ENCODE measurements at places on chromosomes 16 and 17.
A peak's percentile ranks its signal among the peaks of the same experiment; 100 is the strongest.

DNA sequence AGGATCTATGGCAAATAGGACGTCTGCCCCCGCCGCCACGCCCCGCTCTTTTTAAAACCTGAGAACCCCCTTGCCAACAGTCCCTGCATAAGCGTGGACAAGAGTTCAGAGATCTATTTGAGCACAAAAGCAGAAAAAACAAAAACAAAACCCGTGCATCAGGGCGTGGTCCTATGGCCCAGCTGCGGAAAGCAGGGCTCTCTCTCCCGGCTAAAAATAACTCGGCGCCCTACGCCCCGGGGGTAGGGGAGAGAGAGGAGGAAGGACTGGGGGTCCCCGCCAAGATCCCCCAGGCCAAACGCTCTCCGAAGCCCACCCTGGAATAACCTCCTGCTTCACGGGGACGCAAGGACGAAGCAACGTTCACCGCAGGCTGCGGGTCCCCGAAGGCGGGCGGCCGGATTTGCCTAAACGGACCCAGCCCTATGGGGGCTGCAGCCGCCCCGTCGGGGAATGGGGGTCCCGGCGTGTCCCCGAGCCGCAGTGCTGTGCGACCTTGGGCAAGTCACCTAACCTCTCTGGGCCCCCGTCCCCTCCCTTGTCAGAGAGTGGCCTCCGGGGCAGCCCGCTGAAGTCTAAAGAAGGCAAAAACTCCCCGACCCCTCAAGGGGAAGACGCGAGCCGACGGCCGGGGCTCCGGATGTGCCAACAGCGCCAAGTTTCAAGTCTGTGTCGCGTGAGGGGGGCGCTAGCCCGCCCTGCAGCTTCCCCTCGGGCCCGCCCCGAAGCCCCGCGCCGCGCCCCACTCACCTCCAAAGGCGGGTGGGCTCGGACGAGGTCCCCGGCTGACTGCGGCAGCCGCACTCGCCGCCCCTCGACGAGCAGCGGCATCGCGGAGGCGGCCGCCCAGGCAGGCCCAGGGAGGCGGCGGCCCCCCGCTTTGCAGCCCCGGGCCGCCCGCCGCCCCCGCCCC lies 477 bp downstream of the NTAN1 start:
- DNase-seq, result peak; percentile 30

DNA sequence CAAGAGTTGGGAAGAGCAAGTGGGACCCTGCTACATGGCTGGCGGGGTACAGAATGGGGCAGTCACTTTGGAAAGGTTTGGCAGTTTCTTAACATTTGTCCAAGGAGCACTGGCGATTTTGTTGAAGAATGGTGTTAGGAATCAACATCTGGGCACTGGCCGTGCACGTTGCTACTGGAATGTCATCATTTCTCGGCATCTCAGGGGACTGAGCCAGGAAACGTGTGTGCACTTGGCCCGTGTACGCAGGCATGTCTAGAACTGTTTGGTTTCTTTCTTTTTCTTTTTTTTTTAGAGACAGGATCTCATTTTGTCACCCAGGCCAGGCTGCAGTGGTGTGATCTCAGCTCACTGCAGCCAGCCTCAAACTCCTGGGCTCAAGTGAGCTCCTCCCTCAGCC lies 17.3 kb upstream of the FOXK2 start:
- DNase-seq, result peak; percentile 64

- DNase-seq, result peak; percentile 56
Observed at GRCh38 chr17:8745586-8746500, 1.2 kb upstream of the CCDC42 start.

DNA sequence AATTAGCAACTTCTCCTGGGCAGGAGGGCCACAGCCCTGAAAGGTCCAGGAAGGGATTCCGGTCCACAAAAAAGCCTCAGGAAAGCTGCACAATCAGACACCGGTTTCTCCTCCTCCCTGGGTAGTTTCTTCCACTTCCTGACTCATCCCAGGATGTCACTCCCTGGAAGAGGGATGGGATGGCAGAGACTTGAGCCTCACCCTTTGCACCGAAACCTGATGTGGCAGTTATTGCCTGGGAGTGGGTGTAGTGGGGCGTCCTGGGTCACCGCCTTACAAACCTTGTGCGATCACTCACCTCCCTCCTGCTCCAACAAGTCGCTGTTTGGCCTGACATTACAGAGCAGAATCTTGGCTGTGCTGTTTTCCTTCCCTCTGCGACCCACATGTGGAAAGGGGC lies 70.8 kb downstream of the LYRM1 start:
- peak; percentile 6 for DNase-seq

GRCh38 chr16:907361-907760 lies 63.4 kb downstream of the LMF1 start:
- no peak for DNase-seq

DNA sequence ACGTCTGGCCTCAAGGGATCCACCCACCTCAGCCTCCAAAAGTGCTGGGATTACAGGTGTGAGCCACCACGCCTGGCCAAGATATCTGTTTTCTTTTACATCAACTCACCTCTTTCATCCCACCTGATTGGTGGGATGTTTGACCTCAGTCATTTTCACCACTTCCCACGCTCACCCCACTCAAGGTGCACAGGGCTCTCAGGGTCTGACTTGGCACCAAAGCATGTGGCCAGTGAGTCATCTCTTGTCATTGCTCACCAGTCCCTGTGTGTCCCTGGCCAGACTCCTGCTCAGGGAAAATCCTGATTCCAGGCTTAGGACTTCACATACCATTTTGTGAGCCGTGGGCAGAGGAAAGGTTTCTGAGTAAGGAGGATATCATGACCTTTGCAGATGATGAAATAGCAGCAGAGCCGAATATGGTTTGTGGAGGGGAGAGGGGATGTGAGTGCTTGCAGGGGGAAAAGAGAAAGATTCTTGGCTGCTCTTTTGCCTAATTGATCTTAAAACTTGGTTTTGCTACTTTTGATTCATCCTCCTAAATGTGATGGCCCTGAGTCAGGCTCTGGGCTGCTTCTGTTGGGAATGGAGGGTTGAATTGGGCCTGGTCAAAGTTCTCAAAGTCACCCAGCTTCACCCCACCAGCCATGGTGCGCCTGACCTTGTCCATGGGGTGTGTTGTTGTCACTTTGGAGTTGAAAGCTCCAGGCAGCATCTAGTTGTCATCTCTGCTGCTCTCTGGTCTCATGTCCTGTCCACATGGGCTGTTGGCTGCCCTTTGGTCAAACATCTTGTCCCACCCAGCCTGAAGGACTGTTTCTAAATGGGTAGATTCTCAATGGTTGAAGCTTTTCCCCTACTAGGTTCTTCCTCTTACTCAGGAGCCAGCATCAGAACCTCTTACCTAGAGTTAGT lies 6.0 kb upstream of the KCNH6 start:
- DNase-seq, result peak; percentile 66

- DNase-seq, result no peak
Observed at GRCh38 chr17:79952901-79953300, 82.8 kb downstream of the TBC1D16 start.

DNA sequence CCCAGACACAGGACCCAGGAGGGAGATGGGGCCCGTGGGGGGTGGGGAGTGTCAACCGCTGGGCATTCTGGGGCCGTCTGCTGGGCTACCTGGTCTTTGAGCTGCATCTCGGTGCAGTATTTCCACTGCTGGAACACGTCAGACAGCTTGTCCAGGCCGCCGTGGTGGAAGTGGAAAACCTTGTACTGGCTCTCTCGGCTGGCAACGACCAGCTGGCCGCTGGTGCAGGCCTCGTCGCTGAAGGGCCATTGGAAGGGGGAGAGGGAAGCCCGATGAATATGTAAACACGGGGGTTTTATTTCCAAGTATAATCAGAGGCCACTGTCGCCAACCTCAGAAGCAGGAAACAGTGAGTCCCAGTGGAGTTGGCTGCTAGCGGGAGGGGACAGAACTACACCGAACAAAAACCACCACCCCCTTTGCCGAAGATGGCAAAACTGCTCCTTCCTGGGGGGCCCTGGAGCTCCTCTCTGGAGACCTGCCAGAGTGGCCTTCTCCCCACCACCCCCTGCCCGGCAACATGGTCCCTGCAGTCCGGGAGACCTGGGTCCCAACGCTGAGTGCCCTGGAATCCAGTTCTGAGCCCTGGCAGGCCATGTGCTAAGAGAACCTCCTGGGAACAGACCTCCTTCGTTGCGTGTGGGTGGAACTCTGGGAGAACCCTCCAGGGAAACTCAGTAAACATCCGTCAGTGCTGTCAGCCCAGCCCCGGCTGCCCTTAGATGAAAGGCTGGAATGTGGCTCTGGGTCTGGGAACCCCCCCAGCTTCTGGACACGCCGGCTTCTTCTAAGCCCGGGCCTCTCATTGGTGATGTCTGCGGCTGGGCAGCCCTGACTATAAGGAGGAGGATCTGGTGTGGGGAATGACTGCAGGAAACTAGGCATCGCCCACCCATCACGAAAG lies 84.1 kb downstream of the TBC1D16 start:
- peak; percentile 86 for DNase-seq

- no peak for DNase-seq
Observed at GRCh38 chr17:41586863-41587495, at the start of gene KRT14. KRT14 (minus strand) TSS chr17:41586895; CDS start chr17:41586834, 61 bp downstream.

- no peak for DNase-seq
Observed at GRCh38 chr17:13583996-13584700, 17.6 kb downstream of the HS3ST3A1 start.

DNA sequence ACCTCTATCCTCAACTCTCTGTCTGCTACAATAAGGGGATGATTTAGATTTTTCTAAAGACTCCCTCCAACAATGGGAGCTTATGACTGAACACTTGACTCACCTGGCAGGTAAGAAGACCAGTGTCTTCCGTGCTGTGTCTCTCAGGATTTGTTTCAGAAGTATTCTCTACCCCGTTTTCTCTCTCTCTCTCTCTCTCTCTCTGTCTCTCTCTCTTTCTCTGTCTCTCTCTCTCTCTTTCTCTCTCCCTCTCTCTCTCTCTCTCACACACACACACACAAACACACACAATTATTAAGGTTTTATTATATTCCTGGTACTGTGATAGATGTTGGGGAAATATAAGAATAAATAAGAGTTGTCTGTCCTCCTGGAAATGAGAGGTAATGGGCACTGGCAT lies 263.9 kb downstream of the TOX3 start:
- peak; percentile 7 for DNase-seq

GRCh38 chr17:38658741-38659345 lies 15.9 kb downstream of the EPOP start:
- no peak for DNase-seq

- DNase-seq, result no peak
Observed at GRCh38 chr17:34532281-34533065, 46.9 kb upstream of the TMEM132E start.
